A172 (cell line): ENCODE measurements at places on chromosomes 2 and 18. TPM values are rescaled to one million over a fixed set of nuclear protein-coding genes. Genes with fewer than 3 reads are reported as not detected.

Gene NGEF
- 33.3 and 37.5 TPM in 2 replicates for total RNA-seq

Gene MYOM1
- not detected in 2 replicates for total RNA-seq

DNA sequence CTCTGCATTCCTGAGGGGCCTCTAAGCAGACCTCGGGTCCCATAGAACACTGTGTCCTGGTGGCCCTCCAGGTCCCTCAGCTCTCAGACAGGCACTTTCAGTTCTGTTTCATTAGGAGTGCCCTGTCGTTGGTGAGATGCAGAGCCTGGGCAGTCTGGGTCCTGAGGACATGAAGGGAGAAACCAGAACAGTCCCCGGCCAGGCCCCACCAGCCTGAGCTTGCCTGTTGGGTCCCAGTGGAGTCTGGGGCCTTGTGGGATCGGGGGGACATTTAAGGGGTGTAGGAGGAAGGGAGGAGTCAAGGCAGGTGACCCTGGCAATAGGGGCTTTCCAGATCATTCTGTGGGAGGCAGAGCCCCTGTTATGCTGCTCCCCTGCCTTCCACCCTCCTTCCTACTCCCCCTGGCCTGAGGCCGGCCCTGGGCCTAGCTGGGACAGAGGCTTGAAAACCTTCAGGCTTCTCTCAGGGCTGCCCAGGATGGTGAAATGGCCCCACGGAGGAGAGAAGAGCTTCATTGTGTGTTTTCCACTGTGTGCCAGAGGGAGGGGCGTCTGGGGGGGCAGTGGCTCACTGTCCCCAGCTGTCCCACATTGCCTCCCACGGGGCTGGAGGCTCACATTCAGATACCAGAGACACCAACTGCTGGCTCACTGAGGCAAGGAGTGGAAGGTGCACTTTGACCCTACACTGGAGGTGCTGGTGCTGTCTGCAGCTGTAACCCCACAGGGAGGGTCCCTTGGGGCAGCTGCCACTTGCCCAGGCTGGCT is 26.6 kb upstream of the CATIP start:
- no peak for DNase-seq

DNA sequence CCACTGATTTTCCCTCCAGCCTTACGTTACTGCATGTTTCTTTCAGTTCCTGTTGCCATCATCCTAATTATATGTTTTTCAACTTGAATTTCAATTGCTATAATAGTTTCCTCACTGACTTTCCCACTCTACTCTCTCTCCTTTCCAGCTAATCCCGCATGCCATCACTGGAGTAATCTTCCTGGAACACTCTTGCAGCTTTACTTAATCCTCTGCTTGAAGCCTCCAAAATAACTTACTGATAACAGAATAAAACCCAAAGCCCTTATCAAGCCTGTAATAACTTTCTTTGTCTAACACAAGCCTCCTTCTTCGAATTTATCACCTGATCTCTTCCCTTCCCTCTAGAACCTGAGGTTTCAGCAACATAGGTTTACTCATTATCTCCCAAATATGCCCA is 237.3 kb downstream of the LTBP1 start:
- DNase-seq: no peak

DNA sequence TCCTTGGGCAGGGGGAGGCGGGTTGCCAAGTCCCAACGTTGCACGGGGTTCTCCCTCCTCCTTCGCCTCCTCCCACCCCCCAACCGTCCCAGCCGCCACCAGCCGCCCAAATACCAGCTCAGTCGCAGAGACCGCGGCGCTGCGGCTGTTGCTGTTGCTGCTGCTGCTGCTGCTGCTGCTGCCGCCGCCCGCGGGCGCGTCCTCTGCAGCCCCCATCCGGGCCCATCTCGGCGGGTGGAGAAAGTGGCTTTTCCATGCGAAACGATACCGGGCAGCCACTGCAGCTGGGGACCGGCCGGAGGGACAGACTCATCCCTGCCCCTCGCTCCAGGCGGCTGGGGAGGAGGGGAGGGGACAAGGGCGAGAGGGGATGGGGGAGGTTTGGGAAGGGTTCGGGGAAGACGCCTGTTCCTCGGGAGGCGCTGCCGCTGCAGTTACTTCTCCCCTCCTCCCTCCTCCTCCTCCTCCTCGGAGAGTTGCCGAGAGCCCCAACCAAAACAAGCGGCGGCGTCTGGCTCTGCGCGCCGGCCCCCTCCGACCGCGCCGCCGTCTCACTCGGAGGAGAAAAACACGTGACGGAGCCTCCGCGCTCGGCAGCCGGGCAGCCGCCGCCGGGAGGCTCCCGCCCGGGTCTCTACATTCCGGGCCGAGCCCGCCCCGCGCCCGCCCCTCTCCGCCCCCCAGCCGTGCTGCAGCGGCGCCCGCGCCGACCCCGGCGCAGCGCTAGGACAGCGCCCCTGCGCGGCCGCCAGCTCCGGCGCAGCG is at the start of gene IRS1:
TSS of gene IRS1 (minus strand) at position 610 of the 765 bp plus-strand sequence. CDS start 1,082 bp downstream, outside the sequence.
- DNase-seq: peak; percentile 57

DNA sequence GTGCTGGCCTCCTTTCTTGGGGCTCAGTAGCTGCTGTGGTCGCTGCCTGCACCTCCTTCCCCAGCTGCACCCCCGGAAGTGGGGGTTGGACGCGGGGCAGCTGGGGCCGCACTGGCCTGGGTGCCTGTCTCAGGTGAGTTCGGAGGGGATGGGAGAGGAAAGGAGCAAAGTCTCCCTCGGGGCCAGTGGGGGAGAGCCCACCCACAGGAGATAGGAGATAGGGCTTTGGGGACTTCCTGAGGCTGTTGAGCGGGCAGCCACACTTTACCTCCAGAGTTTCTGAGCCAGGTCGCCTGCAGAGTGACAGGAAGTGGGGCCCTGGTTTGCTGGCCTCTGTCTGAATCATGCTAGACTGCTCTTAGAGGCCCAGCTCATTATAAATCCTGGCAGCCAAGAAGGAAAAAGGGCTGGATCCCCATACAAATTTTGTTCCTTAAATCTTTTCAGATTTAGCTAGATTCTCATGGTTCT is 8.1 kb downstream of the MBP start:
- no peak for DNase-seq

DNA sequence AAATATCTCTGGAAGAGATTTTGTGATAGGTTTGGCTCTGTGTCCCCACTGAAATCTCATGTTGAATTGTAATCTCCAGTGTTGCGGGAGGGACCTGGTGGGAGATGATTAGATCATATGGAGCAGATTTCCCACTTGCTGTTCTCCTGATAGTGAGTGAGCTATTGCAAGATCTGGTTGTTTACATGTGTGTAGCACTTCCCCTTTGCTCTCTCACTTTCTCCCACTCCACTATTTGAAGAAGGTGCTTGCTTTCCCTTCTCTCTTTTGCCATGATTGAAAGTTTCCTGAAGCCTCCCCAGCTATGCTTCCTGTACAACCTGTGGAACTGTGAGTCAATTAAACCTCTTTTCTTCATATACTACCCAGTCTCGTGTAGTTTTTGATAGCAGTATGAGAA is 97.0 kb upstream of the FN1 start:
- no peak for DNase-seq

GRCh38 chr18:32443706-32444215 is 26.9 kb downstream of the GAREM1 start:
- DNase-seq: no peak

- no peak for DNase-seq
Observed at GRCh38 chr2:45910473-45911060, 259.1 kb downstream of the PRKCE start.
